K562 (cell line): ENCODE measurements at places on chromosomes 1 and 21.

- no peak for DNase-seq
Measured at GRCh38 chr1:17704176-17704575, 51.0 kb upstream of the ACTL8 start.

GRCh38 chr1:23529146-23530086 lies 1.6 kb downstream of the E2F2 start:
- DNase-seq = peak; percentile 50

DNA sequence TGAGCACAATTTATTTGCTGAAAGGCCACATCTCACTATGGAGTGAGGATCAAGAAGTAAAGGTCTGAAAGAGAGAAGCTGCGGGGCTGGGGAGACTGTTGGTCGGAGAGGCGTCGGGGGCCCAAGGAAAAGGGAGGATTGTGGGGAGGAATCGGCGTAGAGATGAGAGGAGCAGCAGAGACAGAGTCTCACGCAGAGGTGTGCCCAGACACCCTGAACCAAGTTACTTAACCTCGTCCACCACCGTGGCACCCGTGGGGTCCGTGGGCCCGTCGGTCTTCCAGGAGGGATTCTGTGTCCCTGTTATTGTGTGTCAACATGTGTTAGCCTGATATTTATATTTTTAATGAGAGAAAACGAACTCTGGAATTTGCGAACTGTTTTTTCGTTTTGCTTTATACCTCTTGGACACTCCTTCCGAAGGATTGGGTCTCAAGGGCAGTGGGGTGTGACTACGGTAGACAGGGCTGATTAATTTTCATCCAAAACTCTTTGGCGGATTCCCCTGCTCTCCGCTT lies 3.8 kb upstream of the NBPF1 start:
- DNase-seq = peak; percentile 56

DNA sequence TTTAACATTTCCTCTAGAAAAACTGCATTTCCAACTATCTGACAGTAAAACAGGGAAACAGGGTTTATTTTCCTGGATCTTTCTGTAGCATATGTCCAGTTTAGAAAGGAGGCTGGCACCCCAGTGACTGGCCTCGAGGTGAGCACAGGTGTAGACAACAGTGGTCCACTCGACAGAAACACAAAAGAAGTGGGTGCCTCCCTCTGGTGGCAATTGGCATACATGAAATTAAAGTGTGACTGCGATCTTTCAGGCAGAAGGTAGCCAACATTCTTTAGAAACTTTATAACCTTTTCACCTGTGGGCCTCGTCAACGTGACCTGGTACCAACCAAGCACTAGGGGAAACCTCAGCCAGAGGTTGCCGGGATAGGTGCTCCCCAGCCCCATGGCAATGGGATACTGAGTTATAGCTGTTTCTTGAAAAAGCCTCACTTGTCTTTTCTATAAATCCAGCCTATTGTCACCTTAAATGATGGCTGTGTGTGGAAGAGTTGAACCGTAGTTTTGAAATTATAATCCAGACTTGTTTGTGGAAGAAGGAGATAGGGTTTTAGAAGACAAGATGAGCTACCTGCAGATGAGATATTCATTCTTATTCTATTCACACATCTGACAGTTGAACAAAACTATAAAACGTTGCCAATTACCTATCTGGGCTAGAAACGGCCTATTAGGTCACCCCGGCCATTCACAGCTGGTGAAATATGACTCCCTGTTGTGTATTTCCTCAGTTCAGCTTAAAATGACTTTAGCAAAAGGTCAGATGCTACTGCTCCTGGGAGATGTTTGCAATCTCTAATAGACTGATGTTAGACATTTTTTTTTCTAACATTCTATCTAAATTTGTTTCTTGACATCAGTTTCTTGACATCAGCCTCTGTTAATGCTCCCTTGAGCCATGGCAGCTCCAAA lies 44.3 kb downstream of the PCP4 start:
- peak; percentile 14 for DNase-seq
